Natural killer cell treated with Interleukin-12 subunit alpha and Interleukin-12 subunit beta and Interleukin-15 and Interleukin-18, amount 100 ng/mL, for 72 hours (primary cell): ENCODE measurements at places on chromosomes 1 and 21. TPM values are rescaled to one million over a fixed set of nuclear protein-coding genes. Genes with fewer than 3 reads are reported as not detected.

EPHA10 gene
- total RNA-seq = not detected

- DNase-seq = no peak
Measured at GRCh38 chr1:210231846-210232510, 618 bp upstream of the SERTAD4 start.

DNA sequence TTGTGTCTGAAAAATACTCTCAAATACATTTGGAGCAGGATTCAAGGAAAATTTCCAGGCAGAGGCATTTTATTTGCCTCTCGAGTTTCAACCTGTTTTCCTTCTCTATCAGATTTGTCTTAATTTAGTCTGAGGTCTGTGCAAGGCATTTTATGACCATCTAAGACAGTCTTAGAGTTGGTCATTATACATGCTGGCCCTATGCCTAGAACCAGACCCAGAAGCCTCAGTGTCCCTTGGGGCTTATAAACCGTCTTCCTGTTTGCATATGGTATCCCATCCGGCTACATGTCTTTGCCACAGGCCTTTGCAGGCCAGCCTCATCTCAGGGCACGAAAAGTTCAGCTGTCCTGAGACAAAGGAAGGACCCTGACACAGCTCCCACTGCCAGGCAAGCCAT is 346.1 kb downstream of the SIPA1L2 start:
- DNase-seq = no peak

DNA sequence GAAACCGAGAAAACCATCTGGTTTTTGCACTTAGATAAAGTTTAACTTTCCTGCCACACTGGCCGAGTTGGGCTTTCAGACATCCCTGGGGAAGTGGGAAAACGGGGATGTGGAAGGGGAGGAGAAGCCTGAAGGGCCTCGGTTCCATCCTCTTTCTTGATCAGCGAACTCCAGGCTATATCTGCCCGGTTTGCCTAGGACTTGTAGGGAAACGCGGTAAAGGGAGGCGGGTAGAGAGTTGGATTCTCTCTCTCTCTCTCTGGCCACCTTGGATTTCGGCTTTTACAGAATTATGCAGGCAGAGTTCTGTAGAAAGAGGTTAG is 4.6 kb upstream of the LHX8 start:
- no peak for DNase-seq

SLC25A34 gene
- total RNA-seq = 0.88 TPM
